ENCODE measurements at places on chromosomes 16 and 17.

DNA sequence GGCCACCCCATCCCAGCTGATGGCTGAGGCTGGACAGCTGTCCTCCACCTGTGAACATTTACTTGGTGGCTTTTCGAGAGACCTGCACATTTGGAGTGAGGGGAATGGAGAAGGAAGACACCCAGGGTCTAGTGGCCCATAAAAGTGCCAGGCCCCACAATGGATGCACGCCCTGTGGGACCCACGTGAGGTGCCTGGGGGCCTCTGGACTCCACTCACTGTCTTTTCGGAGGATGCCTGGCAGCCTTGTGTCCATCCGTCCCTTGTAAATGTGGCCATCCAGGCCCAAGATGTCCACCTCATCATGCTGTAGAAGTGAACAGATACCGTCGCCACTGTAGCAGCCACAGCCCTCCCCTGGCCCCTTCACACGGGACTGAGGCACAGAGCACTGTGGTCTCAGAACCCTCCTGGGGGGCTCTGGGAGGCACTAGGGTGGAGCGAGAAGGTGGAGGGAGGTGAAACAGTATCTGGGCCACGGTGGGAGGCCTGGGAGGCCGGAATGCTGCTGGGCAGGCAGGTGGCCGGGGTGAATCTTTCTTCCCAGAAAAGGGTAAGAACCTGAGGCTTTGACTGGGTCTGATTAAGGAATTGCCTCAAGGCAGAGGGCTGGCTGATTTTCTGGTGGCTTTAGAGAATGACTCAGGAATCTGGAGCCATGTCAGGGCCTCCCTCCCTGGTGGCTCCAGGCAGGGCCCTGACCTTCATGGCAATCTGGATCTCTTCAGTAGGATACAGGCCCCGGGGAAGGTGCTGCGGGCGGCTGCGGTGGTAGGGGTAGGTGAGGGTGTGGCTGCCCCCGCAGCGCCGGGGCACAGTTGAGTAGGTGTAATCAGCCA lies 11.5 kb downstream of the UBALD2 start:
- no peak for DNase-seq

DNA sequence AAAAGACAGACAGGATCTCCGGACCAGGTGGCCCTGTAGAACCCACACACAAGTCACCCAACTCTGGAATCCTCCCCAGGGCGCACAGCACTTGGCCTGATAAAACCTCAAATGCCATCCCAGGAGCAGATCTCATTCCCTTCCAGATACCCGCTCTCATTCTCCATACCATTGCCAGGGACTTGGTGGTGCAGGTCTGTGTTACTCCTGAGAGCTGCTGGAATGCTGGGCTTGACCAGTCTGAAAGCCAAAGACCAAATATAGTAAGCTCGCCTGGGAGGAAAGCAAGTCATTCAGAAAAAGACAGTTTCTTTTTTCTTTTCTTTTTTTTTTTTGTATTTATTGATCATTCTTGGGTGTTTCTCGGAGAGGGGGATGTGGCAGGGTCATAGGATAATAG lies 10.7 kb downstream of the MKS1 start:
- no peak for DNase-seq

DNA sequence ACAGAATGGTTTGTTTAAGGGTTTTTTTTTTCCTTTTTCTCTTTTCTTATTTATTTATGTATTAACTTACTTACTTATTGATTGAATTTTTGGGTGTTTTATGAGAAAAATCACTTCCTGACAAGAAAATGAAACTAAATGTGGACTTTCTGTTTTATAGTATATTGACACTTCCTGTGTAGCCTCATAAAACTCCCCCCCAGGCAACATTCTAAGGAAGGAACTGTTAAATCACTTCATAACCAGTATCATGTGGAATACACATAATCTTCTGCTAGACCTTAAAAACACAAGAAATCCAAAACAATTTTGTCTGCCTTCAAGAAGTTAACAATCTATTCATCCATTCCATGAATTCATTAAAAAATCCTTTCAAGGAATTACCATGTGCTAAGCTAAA lies 164.1 kb upstream of the TOM1L1 start:
- no peak for DNase-seq

DNA sequence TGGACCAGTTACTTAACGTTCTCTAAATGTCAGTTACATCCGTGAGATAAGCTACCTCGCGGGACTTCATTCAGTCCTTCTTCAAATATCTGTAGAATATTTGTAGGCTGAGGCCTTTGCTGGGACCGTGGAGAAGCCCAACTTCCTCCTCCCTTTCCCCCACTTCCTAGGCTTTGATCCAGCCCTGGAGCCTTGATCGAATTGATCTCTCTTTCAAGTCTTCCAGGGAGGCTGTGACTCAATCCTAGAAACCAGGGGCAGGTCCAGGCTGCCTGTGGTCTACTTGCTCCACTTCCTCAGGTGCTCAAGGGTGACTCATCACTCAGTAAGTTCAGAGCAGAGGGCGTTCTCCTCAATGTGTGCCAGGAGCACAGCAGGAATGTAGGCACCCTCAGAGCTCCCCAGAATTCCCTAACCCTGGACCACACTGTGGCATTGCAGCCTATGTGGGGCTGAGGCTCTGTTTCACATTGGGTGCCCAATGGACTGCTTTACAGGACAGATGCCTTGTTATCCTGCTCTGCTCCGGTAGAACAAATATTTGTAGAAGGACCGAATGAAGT lies 11.2 kb upstream of the CEP20 start:
- peak; percentile 45 for DNase-seq

DNA sequence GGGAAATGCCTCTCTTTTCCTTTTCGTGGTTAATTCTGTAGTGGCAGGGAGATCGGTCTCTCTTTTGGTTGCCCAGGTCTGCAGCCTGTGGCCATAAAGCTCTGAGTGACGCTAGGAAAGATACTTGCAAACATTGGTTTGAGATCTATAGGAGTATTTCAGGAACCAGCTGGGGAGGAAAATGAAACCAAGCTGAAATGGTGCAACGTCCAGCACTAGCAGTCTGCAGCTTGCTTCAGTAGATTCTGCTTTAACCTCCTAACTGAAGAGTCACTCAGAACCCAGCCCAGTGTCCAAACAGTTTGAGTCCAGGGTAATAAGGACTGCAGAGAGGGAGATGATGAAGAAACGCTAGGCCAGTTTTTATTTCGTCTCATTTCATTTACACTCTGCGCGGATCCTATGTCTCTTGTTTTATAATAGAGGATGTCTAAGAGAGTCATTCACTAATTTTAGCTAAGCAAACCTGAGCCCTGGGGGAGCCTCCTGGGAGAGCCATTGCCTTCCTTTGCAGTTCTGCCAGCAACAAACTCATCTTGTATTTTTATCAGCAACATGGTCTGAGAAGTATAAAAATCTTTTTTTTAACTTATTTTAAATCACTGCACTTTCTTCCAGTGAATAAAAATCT lies 12.0 kb downstream of the SP2 start:
- no peak for DNase-seq

GRCh38 chr17:37176723-37177122 lies 199.1 kb upstream of the C17orf78 start:
- no peak for DNase-seq

GRCh38 chr16:75121949-75122568 lies 5.5 kb upstream of the LDHD start:
- no peak for DNase-seq

GRCh38 chr16:65739518-65739917 lies 617.7 kb upstream of the CDH11 start:
- DNase-seq: no peak

DNA sequence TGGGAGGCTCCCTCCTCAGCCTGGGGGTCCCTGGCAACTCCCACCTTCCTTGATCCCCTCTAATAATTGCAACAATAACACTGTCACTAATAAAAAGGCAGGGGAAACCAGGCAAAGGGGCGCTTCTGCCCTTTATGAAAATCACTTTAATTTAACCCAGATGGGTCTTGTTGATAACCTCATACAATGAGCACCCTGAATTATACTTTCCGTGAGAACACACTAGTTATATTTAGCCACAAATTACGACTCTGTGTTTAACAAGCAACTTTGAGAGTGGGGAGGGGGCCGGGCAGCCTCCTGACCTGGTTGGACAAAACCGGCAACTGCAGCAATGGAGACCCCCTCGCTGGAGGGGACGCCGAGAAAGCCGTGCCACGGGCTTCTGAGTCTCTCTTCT lies 5.7 kb upstream of the BAHCC1 start:
- DNase-seq: no peak

- DNase-seq: no peak
Measured at GRCh38 chr17:75691371-75691791, 24.2 kb downstream of the SAP30BP start.

DNA sequence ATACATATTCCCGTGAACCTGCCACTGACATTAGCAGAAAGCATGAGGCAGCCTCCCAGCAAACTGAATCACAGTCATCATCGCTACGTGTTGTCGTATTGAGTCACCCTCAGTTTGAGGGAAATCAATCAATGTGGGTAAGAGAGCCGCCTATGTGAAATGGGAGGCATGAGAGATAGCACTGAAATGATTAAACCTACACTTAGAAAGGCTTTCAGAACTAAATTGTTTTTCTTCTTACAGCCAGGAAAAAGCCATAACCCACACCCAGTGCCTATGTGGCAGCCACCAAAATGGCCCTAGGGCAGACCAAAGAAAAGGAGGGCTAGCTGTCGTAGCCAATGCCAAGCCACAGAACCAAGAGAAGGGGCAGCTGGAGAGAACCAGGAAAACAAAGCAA lies 90.5 kb downstream of the ADAMTS18 start:
- DNase-seq: no peak

- no peak for DNase-seq
Measured at GRCh38 chr17:31487063-31487647, 95.7 kb downstream of the RAB11FIP4 start.

GRCh38 chr16:31400191-31400590 lies 7.1 kb downstream of the ITGAD start:
- DNase-seq: no peak

DNA sequence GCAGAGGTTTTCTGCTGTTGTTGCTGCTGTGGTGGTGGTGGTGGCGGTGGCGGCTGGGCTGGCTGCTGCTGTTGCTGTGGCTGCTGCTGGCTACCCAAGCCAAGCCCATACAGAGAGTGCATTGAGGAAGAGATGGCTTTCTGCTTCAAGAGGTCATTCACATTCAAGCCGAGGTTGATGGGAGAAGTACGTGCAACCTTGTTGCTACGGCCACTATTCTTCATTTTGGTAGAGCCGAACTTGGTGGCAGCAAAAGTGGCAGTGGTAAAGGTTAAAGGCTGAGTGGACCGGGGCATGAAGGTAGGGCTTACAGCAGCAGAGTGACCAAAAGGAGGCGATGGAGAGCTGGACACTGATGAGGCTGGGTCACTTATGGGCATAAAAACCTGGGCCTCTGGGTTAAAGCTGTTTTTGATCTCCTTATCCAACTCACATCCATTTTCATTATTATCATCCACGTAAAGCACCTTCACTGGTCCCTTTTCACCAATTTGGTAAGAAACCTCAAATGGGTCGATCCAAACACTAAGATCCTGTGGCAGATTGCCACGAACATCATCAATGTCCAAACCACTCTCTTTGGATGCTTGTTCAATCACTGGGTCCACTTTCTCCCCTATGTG lies 2.8 kb downstream of the TOB1 start:
- peak; percentile 71 for DNase-seq

DNA sequence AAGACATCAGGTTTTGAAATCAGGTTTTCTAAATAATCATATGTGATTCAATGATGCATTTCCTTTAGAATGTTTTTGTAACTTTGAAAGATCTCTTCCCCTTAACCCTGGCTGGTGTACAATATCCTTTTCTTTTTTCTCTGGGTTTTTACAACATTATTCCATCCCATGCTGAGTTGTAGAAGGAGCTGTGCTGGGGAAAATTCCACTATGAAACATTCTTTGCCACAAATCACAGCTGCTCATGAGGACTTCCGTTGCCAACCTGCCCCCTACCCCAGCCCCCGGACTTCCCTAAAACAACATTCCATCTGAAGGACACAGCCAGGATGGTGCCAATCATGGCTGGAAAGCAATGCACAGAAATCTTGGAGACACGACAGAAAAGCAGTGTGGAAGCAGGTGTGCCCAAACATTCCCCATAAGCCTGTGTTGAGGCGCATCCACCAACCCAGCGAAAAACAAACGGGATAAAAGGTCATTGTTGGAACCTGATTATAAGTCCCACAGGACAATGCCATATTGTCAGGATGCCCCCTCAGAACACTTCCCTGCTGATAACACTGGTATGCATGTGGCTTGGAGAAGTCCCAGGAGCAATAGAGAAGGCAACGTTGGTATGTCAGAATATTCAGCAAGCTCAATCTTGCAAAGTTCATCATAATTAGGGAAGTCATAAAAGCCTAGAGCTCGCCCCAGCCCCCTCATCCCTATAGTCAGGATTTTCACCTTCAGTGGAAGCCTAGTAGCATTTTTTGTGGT lies 475.0 kb downstream of the HS3ST3B1 start:
- no peak for DNase-seq

DNA sequence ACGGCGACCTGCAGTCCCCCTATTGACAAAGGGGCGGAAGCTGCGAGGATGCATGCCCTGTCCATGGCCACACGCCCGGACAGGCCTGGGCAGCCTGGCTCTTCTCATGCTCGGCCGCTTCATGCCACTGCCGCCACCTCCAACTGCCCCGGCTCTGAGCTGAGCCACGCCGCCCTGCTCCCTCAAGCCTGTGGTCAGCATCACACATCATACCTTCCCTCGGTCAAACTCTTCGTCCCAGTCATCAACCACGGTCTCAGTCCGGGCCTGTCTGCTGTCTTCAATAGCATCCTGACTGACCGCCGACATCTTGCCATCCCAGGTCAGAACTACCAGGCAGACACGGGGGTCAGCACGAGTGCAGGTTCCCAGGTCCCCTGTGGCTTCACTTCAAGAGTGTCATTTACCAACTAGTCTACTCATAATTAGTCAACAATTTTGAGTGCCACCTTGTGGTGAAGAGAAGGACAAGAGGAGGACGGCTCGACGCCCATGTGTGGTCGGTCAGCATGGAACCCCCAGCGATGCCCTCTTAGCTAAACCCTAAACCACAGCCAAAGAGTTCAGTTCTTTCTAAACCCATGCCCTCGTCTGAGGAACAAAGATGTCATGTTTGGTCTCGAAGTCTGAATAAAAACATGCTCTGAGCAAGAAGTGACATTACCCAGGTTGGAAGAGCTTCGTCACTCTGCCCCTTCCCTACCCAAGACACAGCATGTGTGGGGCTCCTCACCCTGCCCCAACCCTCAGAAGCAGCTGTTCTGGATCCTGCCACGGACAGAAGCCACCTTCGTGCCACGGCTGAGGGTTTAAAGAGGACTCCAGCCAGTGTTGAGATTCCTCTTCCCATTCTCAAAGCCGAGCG lies 16.9 kb upstream of the CYTH1 start:
- no peak for DNase-seq

- no peak for DNase-seq
Measured at GRCh38 chr16:24562811-24563210, 23.4 kb downstream of the RBBP6 start.

GRCh38 chr17:63221939-63222338 lies 224.2 kb downstream of the CYB561 start:
- no peak for DNase-seq

GRCh38 chr16:2095918-2096582 lies 39.6 kb downstream of the PKD1 start:
- no peak for DNase-seq

GRCh38 chr17:65522751-65523404 lies 38.6 kb downstream of the AXIN2 start:
- DNase-seq: no peak

GRCh38 chr17:4881761-4882555 lies 17.4 kb upstream of the C17orf107 start:
- DNase-seq: peak; percentile 74

GRCh38 chr16:11507991-11508390 lies 78.7 kb downstream of the LITAF start:
- no peak for DNase-seq
